Fibroblast of pulmonary artery (primary cell): ENCODE measurements at places on chromosomes 13 and 19.

GRCh38 chr19:10069046-10069445 lies 17.1 kb upstream of the SHFL start:
- DNase-seq = no peak

- DNase-seq = no peak
Measured at GRCh38 chr19:35739275-35740107, 2.8 kb downstream of the IGFLR1 start.

DNA sequence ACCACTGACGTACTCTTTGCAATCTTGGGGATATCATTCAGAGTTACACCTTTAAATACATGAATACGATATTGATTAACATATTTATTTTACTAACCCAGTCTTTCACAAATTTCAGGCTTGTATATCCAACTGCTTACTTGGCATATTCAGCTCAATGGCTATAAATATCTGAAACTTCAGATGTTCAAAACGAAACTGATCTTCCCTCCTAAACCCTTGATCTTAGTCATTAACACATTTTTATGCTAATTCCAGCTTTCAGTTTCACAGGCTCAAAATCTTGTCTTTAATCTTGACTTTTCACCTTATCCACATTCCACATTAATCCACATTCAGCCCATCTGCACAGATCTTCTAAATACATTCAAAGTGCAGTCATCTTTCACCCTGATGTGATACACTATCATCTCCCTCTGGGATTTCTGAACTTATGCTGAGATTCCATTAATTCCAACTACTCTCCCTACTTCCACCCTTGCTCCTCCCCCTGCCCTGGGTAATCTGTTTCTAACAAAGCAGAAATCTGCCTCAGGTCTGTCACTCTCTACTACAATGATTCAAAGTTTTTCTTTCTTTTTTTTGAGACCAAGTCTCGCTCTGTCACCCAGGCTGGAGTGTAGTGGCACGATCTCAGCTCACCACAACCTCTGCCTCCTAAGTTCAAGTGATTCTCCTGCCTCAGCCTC lies 387.2 kb downstream of the GPC5 start:
- DNase-seq = no peak

DNA sequence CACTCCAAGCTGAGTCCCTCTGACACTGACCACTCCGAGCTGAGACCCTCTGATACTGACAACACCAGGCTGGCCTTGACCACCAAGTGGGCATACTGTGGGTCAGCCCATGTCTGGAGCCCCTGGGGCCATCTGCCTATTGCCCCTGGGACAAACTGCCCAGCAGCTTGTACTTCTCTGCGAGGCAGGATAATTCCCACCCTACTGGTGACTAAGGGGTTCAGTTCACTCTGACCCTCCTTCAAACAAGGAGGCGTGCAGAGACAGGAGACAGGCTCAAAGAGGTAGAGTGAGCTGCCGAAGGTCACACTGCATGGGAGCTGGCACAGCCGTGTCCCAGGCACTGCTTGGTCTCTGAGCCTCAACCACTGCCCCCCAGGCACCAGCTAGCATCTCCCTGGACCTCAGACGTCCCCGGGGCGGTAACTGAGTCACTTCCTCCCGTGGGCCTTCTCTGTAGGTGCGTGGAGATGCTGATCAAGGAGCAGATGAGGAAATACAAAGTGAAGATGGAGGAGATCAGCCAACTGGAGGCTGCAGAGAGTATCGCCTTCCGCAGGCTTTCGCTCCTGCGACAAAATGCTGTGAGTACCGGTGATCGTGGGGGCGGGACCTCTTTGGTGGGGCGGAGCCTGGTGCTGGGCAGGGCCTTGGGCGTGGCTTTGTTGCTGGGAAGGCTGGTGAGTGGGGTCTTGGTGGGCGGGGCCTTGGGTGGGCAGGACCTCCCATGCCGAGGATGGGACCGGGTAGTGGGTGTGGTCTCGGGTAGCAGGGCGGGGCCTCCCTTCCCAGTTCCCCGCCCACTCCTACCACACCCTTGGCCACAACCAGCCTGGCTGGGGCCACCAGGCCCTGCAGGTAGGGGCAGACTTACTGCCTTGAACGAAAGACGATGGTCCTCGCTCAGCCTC lies 5.8 kb upstream of the USE1 start:
- DNase-seq = peak; percentile 34

GRCh38 chr13:56561327-56561726 lies 579.4 kb upstream of the PRR20A start:
- DNase-seq = peak; percentile 35

- no peak for DNase-seq
Measured at GRCh38 chr19:398719-399118, 10.2 kb downstream of the C2CD4C start.

- DNase-seq = peak; percentile 6
Measured at GRCh38 chr13:42076309-42076713, 27.9 kb downstream of the DGKH start.

- no peak for DNase-seq
Measured at GRCh38 chr19:11813703-11814028, 407 bp upstream of the ZNF440 start.

DNA sequence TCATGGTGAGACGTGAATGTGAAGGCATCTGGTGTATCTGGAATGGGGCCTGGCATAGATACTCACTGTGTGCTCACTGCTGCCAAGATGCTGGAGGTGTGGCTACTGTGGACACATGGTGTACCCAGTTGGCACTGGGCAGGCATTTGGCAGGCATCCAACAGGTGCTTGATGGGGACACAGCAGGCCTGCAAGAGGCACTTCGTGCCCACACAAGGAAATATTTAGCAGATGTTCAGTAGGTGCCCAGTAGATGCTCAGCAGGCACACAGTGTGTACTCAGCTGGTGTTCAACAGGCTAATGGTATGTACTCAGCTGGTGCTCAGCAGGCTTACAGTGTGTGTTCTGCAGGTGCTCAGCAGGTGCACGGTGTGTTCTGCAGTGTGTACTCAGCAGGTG lies 14.2 kb downstream of the CRTC1 start:
- DNase-seq = no peak

DNA sequence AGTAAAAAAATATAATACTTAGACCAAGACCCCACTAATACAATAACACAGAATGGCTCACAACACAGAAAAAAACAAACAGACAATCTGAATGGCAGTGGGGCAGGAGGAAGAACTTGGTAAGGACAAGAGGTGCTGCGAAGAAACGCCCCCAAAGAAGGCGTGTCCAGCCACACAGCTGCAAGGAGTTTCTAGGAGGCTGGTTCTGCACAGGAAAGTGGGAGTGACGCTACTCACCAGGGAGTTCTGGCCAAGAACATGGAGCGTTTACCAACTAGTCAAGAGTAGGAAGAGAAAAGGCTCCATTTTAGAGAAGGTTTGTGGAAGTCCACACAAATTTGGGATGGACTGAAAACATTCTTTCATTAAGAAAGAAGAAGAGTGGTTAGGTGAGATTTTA lies 95.3 kb upstream of the SLC15A1 start:
- DNase-seq = peak; percentile 78

DNA sequence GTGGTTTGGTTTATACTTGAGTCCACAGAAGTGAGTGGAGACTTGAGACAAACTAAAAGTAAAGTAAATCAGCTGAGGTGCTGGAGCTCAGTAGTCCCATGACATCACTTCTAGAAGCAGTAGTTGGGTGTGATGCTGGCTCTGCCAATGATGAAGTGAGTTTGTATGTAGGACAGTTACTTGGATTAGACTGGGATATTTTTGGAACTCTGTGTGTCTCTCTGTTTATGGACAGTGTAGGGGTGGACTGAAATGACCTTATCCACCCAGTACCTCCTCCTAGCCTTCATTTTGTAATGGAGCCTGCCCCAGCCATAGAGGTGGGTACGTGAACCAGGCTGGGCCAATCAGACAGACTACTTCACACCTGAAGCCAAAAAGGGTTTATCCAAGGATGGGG lies 52.2 kb downstream of the POLR1D start:
- DNase-seq = no peak
